ENCODE measurements at places on chromosomes 12 and 14.

DNA sequence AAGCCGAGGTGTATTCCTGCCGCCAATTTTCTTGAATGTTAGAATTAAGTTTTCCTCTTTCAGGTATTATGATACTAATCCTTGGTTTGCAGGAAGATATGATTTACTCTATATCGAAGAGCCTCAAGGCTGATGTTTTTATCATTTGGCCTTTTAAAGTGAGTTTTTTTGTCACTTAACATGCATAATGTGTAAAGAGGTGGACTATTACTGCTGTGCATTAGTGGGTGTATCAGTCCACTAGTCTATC lies 11.1 kb upstream of the TMPO start:
- no peak for DNase-seq

DNA sequence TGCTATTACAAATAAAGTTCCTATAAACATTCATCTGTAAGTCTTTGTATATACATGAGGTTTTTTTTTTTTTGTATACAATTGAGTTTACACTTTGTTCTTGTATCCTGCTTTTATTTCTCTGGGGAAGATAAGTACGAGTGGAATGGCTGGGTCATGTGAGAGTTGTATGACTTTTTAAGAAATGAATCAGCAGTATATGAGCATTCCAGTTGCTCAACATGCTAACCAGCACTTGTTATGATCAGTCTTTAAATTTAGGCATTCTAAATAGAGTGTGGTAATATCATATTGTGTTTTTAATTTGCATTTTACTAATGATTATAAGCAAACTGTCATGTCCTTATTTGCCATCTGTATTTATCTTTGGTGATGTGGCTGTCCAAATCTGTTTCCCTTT lies 44.7 kb upstream of the AMIGO2 start:
- DNase-seq: no peak

- DNase-seq: peak; percentile 30
Measured at GRCh38 chr14:36658123-36659009, 3.3 kb upstream of the PAX9 start.

- peak; percentile 63 for DNase-seq
Measured at GRCh38 chr12:11553871-11554533, 95.5 kb upstream of the ETV6 start.

- no peak for DNase-seq
Measured at GRCh38 chr12:132345561-132346200, 16.3 kb upstream of the GALNT9 start.

DNA sequence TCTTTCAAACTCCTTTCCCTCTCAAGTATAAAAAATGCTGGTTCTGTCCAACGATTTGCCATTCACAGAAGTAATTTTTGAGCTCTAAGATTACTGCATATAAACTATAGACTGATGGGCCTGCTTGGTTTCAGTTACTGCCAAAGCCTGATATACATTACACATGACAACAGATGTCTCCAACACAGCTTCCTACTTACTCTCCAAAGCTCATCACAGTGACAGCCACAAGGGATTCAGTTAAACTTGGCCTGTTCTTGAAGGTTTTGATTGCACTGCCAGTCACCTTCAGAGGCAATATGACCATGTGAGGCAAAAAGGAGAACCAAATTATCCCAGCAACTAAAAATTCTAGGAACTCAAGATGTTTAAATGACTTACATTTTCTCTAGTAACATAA lies 30.1 kb downstream of the STXBP6 start:
- DNase-seq: no peak

Measured in erythroblast (primary cell).